ENCODE measurements at places on chromosomes 6 and 20.

- DNase-seq, result no peak
These were observed 33.9 kb downstream of the SLC22A2 start for GRCh38 chr6:160224639-160225237.

DNA sequence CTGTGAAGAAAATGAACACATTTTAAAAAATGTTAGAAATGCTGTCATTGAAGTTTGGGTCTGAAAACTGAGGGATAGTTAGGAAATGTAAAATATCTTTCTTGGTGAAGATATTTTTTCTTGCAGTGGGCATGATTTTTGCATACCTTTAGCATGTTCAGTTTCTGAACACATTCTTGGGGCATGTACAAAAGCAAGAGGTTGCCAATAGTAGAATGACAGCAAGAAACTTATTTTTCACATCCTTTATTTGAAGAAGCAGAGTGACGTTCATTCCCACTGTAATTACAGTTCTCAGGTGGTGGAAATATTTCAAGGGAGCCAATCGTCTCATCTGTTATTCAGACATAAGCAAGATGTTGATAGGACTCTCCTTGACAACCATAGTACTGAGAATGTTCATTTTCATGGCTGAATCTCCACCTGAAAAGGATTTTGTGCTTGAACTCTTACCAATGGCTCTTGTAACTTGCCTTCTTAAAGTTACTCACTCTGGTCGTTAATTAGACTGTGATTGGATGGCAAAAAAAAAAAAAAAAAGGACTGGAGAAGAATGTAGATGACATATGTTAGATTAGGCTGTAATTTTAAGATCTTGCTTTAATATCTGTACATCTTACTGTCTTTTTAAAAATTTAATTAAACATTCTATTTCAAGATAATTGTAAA, 74.4 kb downstream of the DOK5 start:
- DNase-seq, result no peak

DNA sequence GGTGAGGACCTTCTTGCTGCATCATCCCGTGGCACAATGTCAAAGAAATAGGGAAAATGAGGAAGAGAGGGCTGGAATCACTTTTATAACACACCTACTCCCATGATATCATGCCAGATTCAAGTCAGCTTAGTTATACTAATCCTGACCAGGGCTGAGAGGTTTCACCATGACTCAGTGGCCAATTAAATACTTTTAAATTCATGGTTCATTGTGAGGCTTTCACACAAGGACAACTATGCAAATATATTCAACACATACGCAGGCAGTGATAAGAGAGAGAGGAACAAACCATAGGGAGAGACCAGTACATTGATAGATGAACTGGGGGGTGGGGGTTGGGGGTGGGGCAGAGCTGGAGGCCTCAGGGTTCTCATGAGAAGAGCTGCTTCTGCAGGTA, 313.1 kb downstream of the LRFN2 start:
- DNase-seq, result no peak

DNA sequence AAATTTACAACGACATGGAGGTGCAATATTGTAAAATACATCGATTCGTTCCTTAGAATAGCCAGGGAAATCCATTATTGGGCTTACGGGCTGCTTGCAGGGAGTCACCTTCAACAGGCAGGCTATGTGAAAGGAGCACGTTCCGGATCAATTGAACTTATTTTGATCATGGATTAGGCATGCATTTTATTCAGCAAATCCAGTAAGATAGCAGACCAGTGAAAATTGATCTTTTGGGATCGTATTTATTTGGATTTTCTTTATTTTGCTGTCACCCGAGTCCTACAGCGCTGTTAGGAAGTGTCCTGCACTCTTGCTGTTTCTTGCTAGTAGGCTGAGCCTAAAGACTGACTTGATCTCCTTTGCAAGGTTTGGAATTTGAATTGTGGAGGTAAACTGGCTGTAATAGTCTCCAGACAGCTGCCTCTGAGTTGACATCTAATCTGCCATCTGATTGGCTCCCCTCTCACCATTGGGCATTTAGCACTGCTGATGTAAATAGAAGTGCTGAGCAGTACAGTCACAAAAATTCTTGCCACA, 3.0 kb downstream of the ARID1B start:
- DNase-seq, result peak; percentile 58

GRCh38 chr6:138773177-138774091, at the start of gene CCDC28A:
CCDC28A (plus strand) TSS chr6:138773769; CDS start chr6:138776121, 2,352 bp downstream.
- DNase-seq, result peak; percentile 96

GRCh38 chr6:112109262-112109661, 21.9 kb downstream of the FAM229B start:
- no peak for DNase-seq

DNA sequence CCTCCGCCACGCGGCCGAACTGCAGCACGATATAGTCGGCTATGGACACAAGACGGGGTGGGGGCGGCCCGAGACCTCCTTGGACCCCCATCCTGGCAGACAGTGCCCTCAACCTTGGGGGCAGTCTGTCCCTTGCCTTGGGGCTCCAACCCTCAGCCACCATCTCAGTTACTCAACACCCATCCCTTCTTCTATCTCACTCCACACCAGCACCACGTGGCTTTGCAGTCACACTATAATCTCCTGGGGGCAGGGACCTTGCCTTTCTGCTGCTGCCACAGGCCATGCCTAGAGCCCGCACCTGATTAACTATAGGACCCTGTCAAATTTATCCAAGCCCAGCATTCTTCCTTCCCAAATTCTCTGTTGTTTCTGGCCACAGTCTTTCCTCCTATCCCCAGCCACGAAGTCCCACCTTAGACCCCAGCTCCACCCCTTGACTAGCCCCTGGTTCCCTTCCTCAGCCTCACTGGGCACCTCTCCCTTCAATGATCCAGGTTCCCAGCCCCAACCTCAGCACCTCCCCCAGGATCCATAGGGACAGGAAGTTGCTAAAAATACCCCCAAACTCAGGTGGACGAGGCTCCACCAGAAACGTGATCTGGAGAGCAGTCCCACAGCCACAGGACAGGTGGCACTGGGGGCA, 1.7 kb upstream of the TEAD3 start:
- no peak for DNase-seq

DNA sequence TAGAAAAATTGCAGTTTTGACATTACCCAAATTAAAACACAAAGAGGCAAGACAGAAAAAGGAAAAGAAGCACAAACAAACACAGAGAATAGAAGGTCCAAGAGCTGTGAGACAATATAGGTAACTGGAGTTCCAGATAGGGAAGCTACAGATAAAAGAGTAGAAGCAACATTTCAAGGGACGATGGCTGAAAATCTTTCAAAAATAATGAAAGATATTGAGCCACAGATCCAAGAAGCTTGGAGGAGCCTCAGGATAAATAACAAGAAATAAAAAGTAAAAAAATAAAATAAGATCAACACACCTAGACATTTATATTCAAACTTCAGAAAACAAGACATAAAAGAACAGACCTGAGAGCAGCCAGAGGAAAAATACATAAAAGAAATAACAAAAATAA, 164.9 kb downstream of the FNDC1 start:
- DNase-seq, result no peak
